ENCODE measurements at places on chromosomes 2 and 18. TPM values are rescaled to one million over a fixed set of nuclear protein-coding genes. Genes with fewer than 3 reads are reported as not detected.

Gene CNDP1
- not detected for total RNA-seq

GRCh38 chr2:10331702-10332401 is 29.1 kb downstream of the HPCAL1 start:
- peak overlapping the region; percentile 94 for H3K4me3 ChIP-seq
- H3K4me1 ChIP-seq: peaks cover 79% of the 10 kb centered on the region
- H3K36me3 ChIP-seq: peaks cover 45% of the 10 kb centered on the region
- H3K27ac ChIP-seq: peak overlapping the region; percentile 91

- no peaks in the 10 kb centered on the region for H3K4me1 ChIP-seq
- DNase-seq: no peak
- H3K4me3 ChIP-seq: no peak overlapping the region
- H3K27me3 ChIP-seq: no peaks in the 10 kb centered on the region
These were observed 366.7 kb downstream of the NUP35 start for GRCh38 chr2:183490914-183491313.

DNA sequence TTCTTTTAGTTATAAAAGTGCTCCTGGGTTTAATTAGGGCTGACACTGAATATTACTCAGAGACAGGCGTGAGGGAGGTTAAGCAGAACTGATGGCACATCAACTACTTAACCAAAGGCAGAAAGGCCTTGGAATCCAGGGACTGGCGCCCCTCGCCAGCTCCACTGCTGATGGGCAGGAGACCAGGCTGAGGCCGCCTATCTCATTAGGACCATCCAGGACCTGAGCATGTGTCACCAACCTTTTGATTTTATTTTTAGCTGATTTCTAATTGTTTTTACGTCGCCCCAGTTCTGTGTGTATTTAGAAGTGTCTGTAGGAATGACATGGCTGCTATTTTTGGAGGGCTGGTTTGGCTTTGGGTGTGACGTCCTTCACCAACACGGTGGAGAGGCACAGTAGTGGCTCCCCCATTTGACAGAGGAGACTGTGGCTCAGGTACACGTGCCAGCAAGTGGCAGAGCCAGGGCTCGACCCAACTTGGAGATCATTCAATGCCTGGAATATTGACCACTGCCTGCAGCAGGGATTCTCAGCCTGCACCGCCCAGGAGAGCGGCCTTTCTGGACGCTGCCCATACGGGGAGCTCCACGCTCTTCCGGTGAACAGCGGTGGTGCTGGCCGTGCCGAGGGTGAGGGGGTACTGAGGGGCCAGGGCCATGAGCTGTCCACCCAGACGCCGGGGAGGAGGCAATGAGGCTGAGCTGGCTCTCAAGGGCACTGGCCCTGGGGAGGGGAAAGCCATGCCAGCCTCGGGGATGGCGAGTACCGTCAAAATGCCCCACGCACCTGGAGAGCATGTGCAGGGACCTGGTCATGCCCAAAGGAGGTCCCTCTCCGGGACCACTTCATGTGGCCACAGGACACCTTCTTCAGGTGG is 205.7 kb downstream of the ASB1 start:
- no peaks in the 10 kb centered on the region for H3K27me3 ChIP-seq
- no peak for DNase-seq
- H3K36me3 ChIP-seq: no peaks in the 10 kb centered on the region
- no peak overlapping the region for H3K27ac ChIP-seq

GRCh38 chr2:128640845-128641360 is 322.2 kb upstream of the HS6ST1 start:
- H3K4me3 ChIP-seq: no peak overlapping the region
- H3K27ac ChIP-seq: no peak overlapping the region
- no peaks in the 10 kb centered on the region for H3K36me3 ChIP-seq
- DNase-seq: no peak
- no peaks in the 10 kb centered on the region for H3K4me1 ChIP-seq
- H3K27me3 ChIP-seq: peaks cover 2% of the 10 kb centered on the region

- H3K27me3 ChIP-seq: no peaks in the 10 kb centered on the region
- no peak overlapping the region for H3K27ac ChIP-seq
- no peaks in the 10 kb centered on the region for H3K4me1 ChIP-seq
- no peak overlapping the region for H3K4me3 ChIP-seq
These were observed 27.1 kb upstream of the PIEZO2 start for GRCh38 chr18:11176481-11176881.

DNA sequence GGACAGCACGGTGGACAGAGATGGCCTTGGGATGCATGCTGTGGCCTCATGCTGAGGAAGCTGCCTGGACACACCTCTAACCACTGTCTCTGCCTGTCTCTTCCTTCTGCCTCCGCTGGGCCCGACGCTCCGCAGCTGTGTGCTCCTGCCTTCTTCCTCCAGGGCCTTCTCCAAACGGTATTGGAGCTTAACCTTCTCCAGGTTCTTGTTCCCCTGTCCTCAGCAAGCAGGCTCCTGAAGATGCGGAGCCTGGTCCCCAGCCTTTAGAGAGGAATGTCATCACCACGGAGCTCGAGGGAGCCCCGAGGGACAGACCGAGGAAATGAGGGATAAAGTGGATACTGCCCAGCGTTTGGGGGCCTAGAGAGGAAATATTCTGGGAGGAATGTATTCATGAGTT is 155.1 kb downstream of the DYSF start:
- H3K27me3 ChIP-seq: peaks cover 9% of the 10 kb centered on the region
- no peaks in the 10 kb centered on the region for H3K36me3 ChIP-seq
- H3K4me1 ChIP-seq: peaks cover 3% of the 10 kb centered on the region
- H3K27ac ChIP-seq: no peak overlapping the region

DNA sequence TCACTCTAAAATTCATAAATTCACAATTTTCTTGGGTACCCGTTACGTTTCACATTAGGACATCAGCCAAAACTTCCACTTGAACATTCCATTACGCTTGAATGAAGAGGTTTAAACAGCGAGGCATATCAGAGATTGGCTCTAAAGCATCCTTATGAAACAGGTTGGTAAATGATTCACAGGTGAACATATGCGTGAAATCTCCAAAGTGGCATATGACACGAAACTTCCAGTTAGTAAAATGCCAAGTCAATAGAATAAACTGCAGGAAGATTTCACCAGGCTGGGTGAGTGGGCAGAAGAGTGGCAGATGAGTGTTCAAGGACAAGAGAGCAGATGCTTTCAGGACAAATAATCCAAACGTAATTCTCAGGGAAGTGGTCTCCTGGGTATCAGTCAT is 33.9 kb upstream of the GLS start:
- no peak overlapping the region for H3K4me3 ChIP-seq
- H3K27ac ChIP-seq: no peak overlapping the region
- no peak for DNase-seq
- peaks cover 24% of the 10 kb centered on the region for H3K4me1 ChIP-seq
- no peaks in the 10 kb centered on the region for H3K27me3 ChIP-seq

DNA sequence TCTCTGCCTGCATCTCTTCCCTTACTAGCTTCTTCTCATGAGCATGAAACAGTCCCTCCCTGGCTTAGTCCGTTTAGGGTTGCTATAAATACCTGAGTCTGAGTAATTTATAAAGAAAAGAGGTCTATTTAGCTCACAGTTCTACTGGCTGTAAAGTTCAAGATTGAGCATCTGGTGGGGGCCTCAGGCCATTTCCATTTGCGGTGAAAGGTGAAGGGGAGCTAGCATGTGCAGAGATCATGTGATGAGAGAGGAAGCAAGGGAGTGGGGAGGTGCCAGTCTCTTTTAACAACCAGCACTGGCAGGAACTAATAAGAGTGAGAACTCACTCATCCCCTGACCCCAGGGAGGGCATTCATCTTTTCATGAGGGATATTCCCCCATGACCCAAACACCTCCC is 26.8 kb downstream of the RHBDD1 start:
- H3K4me3 ChIP-seq: no peak overlapping the region
- peak; percentile 17 for DNase-seq
- H3K27me3 ChIP-seq: no peaks in the 10 kb centered on the region
- peaks cover 27% of the 10 kb centered on the region for H3K36me3 ChIP-seq
- H3K4me1 ChIP-seq: peaks cover 14% of the 10 kb centered on the region

DNA sequence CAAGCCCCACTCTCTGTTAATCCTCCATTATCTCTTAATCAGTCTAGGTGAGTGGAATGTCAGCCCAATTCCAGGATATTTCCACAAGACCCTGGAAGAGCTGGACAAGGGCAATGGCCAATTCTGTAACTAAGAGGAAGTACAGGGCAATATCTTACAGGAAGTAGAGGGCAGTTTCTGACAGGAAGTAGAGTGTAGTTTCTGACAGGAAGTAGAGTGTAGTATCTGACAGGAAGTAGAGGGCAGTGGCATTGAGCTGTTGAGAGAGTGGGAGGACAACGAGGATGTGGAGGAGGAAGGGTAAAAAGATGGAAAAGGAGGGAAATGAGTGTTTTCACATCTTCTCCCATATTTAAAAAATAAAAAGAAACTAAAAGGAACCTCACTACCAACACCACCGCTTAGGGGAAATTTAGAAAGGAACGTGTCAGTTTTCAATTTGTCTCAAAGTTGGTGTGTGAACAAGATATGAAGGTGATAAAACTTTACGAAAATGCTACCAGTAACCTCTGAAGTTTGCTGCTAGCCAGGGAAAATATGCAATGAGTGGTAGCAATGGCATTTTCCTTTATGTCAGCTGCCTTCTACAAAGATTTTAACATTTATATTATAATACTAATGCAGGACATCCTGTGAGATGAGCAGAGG is 430.9 kb upstream of the HNRNPA3 start:
- H3K27ac ChIP-seq: peak overlapping the region; percentile 78
- DNase-seq: peak; percentile 7
- H3K27me3 ChIP-seq: no peaks in the 10 kb centered on the region
- peaks cover 15% of the 10 kb centered on the region for H3K4me1 ChIP-seq
- no peak overlapping the region for H3K4me3 ChIP-seq
- H3K36me3 ChIP-seq: peaks cover 13% of the 10 kb centered on the region

Gene ITPRID2
- total RNA-seq: 42.5 TPM

Gene GPR35
- total RNA-seq: 14.4 TPM

Gene OSBPL6
- 4.0 TPM for total RNA-seq

GRCh38 chr2:27940982-27941381 is 50.5 kb downstream of the BABAM2 start:
- no peak for DNase-seq
- peaks cover 10% of the 10 kb centered on the region for H3K4me1 ChIP-seq
- peaks cover 13% of the 10 kb centered on the region for H3K36me3 ChIP-seq
- no peaks in the 10 kb centered on the region for H3K27me3 ChIP-seq

DNA sequence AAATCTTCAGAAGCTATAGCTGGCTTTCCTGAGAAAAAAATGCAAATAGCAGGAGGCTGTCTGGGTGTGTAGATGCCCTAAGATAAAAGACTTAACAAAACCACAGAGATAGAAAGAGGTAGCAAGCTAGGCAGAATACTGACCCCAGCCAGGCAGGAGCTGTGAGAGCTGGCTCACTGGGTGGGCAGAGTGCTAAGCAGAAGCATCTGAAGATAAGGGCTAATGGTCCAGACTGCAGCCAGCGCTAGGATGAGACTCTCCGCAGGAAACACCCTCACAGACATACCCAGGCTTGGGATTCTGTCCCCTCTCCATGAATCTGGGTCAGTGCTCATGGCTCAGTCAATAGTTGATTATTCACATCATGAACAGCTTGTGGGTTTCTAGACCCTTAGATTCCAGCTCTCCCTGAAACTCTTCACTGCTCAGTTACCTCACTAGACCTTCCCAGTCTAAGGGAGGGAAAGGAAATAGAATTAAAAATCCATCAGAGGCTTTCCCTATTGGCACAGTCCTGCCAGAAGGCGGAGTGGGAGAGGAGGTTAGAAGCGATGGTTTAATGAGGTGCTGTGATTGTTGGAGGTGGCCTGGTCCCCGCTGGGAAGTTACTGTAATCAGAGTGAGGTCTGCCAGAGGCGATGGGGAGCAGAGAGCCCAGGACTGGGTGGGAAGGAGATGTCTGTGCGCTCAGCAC is 21.4 kb upstream of the CCBE1 start:
- H3K27ac ChIP-seq: no peak overlapping the region
- H3K4me3 ChIP-seq: no peak overlapping the region
- DNase-seq: no peak
- peaks cover 1% of the 10 kb centered on the region for H3K27me3 ChIP-seq

GRCh38 chr2:226669905-226670304 is 129.7 kb downstream of the IRS1 start:
- peaks cover 14% of the 10 kb centered on the region for H3K27me3 ChIP-seq
- no peaks in the 10 kb centered on the region for H3K36me3 ChIP-seq
- H3K27ac ChIP-seq: no peak overlapping the region
- DNase-seq: no peak

DNA sequence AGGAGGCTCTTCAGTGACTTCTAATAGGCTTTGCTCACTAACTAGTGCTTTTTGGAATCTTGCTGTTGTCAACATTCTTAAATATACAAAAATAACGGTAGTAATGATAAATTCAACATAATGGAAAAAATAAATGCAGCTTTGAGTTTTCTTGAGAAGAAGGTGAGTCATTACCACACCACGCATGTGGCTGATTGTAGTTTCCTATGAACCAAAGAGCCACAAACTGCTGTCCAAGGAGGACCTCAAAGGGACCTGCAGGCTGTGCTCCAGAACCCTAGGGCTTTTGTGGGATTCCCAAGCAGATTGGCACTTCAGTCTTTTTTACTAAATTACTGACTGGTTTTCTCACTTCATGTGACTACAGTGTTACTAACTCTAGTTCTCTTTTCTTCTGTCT is 66.7 kb downstream of the TPGS2 start:
- H3K4me1 ChIP-seq: no peaks in the 10 kb centered on the region
- H3K4me3 ChIP-seq: no peak overlapping the region
- H3K27ac ChIP-seq: no peak overlapping the region

DNA sequence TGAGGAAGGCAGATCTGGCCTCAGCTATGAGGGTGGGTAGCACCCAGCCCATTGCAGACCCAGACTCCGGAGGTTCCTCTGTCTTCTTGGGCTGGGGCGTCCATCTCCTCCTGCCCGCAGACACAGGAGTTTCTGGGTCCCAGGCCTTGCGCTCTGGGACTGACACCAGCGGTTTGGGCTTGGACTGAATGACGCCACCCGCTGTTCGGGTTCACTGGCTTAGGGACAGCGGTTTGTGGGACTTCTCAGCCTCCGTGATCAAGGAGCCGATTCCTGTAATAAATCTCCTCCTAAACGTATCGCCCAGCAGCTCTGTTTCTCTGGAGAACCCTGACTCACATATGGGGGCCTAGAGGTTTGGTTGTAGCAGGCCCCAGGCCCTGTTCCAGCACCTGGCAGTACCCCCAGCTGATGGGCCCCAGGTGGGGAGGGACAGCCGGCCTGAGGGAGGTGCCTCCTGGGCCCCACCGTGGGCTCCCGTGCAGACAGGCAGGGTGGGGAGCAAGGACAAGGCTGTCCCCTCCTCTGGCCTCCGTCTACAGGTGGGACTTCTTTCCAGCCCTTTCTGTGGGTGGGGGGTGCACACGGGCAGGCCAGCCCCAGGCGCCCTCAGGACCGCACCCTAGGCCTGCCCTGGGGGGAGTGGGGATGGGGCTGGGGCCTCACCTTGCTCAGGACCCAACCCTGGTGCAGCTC is 4.5 kb upstream of the AQP12A start:
- peaks cover 2% of the 10 kb centered on the region for H3K4me1 ChIP-seq
- H3K36me3 ChIP-seq: no peaks in the 10 kb centered on the region
- no peak overlapping the region for H3K27ac ChIP-seq
- H3K27me3 ChIP-seq: no peaks in the 10 kb centered on the region

Gene SLC9A4
- not detected for total RNA-seq

GRCh38 chr2:32591669-32592463 is 36.0 kb upstream of the TTC27 start:
- peak overlapping the region; percentile 91 for H3K27ac ChIP-seq
- DNase-seq: peak; percentile 13
- no peaks in the 10 kb centered on the region for H3K27me3 ChIP-seq
- peaks cover 27% of the 10 kb centered on the region for H3K36me3 ChIP-seq

- no peak for DNase-seq
- peaks cover 1% of the 10 kb centered on the region for H3K27me3 ChIP-seq
- no peak overlapping the region for H3K4me3 ChIP-seq
These were observed 44.5 kb downstream of the GREB1 start for GRCh38 chr2:11578081-11578948.

Gene OTOS
- not detected for total RNA-seq

Gene ACVR1C
- total RNA-seq: 2.2 TPM

GRCh38 chr2:37615804-37616676 is 55.4 kb downstream of the CDC42EP3 start:
- peaks cover 56% of the 10 kb centered on the region for H3K4me1 ChIP-seq
- DNase-seq: peak; percentile 75
- no peaks in the 10 kb centered on the region for H3K27me3 ChIP-seq
- no peak overlapping the region for H3K4me3 ChIP-seq
- peak overlapping the region; percentile 86 for H3K27ac ChIP-seq
